Upper lobe of left lung (tissue), 6 donors: ENCODE measurements at places on chromosomes 6 and 20.
A peak's percentile ranks its signal among the peaks of the same experiment; 100 is the strongest.

DNA sequence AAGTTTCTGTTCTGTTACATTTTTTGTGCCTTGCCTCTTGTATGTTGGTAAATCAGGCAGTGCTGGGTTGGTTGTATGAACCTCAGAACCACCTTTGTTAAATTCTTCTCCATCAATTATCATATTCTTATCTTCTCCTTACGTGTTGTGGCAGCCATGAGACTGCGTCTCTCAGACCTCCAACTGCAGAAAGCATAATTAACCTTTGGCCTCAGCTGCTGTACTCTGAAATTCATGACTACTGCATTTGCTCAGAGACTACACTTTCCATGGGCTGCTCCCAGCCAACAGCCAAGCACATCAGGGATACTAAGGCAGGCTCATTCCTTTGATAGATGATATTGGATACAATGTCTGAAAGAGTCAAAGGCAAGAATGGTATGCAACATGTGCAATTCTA, 15.1 kb upstream of the SNX3 start:
- no peak for DNase-seq

DNA sequence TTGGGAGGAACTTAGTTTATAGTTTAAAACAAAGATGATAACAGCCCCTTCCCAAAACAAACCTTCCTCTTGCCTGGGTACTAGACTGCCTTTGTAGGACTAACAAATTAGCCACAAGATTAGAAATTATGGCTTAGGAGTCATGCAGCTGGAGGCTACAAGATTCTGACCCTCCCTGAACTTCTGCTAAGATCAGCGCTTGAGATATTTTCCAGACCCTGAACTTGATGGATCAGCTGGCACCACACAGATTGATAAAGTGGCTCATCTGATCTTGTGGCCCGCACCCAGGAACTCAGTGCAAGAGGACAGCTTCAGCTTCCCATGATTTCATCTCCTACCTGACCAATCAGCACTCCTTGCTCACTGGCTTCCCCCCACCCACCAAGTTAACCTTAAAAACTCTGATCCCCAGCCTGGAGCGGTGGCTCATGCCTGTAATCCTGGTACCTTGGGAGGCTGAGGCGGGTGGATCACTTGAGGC, 5.9 kb upstream of the SERINC3 start:
- no peak for DNase-seq

DNA sequence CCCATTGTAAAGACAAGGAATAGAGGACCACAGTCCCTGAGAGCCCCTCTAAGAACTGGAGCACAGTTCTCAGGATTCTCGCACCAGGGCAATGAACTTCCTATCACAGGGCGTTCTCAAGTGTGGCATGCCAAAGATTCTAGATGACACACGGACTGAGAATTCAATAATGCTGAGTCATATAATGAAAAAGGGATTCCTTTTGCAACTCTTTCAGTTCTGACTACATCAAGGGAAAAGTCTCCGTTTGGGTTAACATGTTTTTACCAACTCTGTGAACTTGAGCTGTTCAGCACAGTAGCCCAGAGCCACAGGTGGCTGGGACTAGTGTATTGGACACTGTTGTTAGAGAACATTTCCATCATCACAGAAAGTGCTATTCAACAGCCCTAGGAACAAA, 3.4 kb downstream of the MED20 start:
- no peak for DNase-seq

DNA sequence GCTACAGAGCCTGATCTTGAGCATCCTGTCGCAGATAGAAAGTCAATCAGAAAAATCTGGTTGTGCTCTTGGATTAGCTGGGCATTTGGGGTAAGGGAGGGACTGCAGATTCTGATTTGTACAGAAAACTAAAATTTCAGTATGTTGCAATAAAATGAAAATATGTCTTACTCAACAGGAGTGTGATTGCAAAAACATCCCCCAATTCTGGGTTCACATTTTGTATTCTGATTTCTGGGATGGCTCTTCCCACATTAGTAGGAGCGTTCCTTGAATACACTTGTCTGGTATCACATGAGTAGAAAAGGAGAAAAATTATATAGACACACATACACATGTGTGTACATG, 40.5 kb downstream of the PANK2 start:
- DNase-seq, result no peak

DNA sequence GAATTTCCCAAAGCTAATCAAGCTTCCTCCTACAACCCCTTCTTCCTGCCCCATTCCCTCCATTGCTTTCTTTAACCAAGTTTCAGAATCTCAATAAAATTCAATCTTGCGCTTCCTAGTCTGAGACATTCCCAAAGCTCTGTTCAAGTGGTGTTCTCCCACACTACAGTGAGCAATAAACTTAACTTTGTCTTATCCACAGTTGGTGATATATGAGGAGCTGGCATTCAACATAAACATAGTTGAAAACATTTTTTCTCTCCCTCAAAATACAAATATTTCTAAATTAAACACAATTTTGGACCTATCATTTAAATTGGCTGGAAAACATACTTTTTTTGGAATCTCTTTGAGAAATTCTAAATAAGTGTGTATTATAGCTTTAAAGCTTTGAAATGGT, 129.7 kb upstream of the HMGCLL1 start:
- no peak for DNase-seq

- no peak for DNase-seq
These were observed 26.8 kb downstream of the CST8 start for GRCh38 chr20:23517719-23518118.

DNA sequence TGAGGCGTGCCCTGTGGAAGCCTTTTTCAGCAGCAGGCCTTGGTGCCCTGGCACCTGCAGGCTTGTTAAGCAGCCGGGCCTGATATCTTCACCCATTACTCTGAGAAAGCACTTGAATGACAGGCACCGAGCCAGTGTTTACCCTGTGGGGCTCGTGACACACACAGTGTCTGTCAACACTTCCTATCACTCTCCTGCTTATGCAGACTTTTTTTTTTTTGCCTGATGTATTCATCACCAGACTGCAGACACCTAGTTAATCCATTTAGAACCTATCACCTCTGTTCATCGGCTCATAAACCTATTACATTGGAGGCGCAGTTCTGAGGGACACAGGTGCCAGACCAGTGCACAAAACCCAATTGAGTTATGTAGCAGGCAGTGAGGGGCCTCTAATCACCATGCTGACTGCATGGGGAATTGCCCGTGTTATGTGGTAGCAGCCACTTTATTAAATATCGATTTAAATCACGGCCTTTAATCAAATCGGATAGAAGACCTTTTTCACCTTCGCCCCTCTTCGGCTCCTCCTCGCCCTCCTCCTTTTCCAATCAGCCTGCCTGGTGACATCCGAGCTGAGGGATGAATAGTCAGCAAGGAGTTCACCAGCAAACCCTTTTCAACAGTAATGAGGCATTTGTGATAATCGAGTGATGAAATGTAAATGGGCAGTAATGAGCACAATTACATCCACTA, 962.9 kb upstream of the SLC35B3 start:
- peak; percentile 57 for DNase-seq

DNA sequence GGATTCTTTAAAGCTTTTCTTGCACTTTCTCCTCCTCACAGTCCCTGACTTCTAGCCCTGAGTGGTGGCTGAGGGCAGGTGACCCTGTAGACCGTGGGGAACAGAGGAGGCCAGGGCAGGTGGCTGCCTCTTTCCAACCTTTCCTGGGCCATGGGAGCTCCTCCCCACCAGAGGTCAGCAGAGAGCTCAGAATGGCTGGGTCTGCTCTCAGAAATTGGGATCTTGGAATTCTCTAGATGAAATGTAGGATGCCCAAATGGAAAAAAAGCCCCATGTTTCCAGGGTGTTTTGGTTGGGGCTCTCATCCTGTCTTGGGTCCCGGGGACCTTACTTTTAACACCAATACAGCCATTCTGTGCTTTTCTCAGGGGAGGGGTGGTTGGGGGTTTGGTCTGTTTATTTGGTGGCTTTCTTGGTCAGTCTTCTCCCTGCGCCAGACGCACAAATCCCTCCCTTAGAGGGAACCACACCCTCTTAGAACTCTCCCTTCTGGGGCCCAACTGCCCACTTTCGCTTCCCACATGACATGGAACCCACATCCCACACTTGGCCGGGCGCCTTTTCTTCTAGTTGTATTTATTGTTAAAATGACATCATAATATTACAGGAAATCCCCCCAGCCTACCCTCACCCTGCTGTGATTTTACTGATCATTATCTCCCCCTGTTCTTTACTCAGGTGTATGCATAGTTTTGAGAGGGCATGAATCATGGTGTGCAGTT, 17.9 kb downstream of the GNAS start:
- peak; percentile 77 for DNase-seq

DNA sequence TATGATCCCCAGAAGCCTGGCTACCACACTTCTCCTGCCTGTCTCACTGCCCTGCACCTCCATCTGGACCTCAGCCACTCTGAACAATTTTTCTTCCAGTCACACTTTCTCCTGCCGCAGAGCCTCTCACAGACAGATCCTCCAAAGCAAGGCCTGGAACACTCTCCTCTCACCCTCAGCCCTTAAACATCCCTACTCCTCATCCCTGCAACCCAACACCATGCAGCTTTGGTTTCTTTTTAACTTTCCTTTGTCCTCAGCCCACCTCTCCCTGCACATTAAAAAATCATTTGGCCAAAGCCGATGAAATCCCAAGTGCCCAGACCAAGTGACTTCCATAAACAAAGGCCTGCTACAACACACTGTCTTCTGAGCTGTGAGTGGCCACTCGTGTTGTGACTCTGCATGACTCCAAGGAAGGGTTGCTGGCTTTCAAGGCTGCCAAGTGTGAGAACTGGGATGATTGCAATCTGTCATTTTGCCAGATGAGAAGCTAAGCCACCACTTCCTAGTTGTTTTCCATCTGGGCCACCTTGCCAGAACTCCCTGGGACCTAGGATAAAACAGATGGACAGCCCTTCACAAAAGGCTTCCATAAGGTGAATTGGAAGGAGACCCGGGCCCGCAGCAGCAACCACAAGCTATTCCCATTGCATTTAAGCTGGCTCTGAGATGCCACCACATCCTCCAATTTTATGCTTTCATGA, 144.4 kb upstream of the SSTR4 start:
- DNase-seq, result no peak

DNA sequence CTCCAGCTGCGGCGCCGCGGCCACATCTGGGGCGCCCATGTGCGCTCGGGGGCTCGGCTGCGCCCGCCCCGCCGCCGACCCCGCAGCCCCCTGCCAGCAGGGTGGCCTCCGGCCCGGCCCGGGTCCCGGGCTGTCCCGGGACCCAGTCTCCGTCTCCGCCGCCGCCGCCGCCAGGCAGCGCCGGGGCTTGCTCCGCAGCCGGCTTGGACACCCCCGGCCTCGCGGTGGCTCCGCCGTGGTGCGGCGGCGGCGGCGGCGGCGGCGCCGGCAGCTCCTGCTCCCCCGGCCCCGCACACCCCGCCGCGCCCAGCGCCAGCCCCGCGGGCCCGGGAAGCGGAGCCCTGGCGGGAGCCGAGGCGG, 219 bp downstream of the ISM1 start:
- DNase-seq, result no peak

DNA sequence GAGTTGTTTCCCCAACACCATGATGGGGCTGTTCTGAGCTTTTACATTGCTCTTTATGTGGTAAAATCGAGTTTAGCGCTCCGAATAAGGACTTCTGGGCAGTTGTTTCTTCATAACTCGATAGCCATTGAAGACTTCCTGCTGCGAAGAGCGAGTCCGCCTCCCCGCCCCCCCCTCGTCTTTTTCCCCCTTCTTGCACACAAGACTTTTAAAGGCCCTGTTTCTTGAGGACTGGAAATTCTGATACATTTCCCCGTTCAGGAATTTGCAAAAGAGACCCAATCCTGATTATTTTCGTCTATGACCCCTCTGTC, 1.5 kb upstream of the CITED2 start:
- peak; percentile 58 for DNase-seq

- no peak for DNase-seq
These were observed 743.3 kb downstream of the CD109 start for GRCh38 chr6:74439123-74439811.

- DNase-seq, result no peak
These were observed 45.4 kb downstream of the TPBG start for GRCh38 chr6:82408952-82409431.

- DNase-seq, result no peak
These were observed 6.0 kb downstream of the HSF2 start for GRCh38 chr6:122405417-122405816.

DNA sequence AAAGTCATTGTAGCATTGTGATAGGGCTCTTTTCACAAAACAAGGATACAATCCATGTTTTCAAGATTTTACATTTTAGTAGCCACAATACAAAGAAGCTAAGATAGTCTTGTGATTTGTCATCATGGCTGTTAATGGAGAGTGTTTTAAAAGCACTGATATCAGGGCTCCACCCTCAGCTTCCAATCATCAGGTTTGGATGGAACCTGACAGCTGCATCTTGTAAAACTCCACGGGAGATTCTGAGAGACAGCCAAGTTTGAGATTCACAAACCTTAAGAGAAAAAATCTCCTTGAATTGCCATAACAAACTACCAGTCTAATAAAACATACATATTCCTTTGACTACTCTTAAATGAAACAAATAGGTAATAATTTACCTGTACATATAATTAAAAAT, 280.2 kb downstream of the ESR1 start:
- no peak for DNase-seq

GRCh38 chr6:95948324-95948723, 67.5 kb upstream of the FUT9 start:
- DNase-seq, result no peak

- no peak for DNase-seq
These were observed 39.1 kb downstream of the ADGRF5 start for GRCh38 chr6:46882645-46883044.

DNA sequence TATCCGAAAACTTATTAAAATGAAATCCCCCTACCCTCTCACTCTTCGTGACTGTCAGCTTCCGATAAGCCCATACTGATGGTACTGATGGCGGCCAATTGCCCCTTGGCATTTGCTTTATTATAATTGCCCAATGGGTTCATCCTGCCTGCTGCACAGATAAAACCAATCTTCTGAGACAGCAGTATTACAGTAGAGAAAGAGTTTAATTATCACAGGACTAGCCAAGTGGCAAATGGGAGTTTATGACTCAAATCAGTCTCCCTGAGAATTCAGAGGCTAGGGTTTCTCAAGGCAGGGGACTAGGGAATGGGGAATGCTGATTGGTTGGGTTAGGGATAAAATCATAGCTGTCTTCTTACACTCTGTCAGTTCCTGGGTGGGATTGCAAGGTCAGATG, 259.5 kb downstream of the SOD2 start:
- no peak for DNase-seq

GRCh38 chr6:28776269-28777146, 147.3 kb downstream of the TRIM27 start:
- DNase-seq, result no peak

GRCh38 chr20:38253571-38253970, 7.0 kb downstream of the KIAA1755 start:
- DNase-seq, result no peak

GRCh38 chr6:152636021-152636608, 1.0 kb downstream of the SYNE1 start:
- peak; percentile 59 for DNase-seq

DNA sequence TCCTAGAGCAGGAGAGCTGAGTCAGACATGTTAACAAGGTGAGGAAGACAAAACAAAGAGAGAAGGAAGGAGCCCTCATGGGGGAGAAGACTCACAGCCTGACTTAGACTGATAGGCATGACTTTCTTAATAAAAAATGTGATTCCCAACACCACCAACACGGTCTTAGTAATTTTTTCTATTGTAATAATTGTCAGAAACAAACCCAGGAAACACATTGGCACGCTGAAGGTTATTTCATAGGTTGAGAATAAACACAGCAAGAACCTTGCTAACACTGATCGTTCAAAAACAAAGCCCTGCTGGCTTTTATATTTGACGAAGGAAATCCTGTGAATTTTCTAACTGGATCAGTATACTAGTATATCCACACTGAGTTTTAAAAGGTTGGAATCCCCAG, 286.8 kb downstream of the HACE1 start:
- no peak for DNase-seq
